ENCODE measurements at places on chromosomes 6 and 20. TPM values are rescaled to one million over a fixed set of nuclear protein-coding genes. Genes with fewer than 3 reads are reported as not detected.
A peak's percentile ranks its signal among the peaks of the same experiment; 100 is the strongest.

GRCh38 chr20:32484225-32484957, 100.7 kb downstream of the NOL4L start:
- peak; percentile 17 for DNase-seq

- DNase-seq: peak; percentile 58
These were observed 6.7 kb downstream of the PRDM13 start for GRCh38 chr6:99613409-99613704.

DNA sequence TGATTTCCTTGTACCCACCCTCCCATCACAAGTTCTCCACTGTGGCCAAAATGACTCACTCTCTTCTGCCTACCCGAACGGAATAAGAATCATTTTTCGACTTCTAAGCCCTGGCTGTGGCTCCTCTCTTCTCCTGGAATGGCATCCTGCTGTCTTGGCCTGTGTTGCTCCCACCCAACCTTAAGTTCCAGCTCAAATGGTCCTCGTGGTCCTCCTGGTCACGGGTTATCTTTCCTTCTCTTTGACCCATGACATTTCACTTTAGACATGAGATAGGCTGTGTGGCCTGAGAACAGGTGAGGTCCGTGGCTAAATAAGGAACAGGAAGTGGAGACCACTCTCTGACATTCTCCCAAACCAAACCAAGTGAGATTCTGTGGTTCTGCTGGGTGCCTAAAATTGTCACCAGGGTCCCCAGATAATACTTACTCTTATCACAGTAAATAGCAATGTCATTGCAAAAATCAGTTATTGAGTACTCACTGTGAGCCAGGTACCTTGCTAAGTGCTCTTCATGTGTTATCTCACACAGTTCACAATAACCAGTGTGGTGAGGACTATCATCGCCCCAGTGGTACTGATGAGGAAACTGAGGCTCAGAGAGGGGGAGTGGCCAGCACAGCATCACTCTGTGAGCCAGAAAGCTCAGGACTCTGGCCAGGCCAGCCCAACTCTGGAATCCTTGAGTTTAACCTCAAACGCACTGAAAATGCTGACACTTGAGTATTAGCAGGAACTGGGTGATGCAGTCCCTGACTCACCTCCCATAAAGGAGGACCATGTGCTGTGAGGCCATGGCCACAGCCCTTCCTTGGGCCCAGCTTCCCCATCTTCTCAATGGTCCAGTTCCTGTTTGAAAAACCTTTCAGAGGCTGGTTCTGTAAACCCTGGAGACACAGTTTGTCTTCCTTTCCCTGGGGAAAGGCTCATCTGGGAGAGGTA, 74.8 kb upstream of the SIRPA start:
- DNase-seq: peak; percentile 50

The CLDN20 gene
- not detected for total RNA-seq

The SLC24A3 gene
- total RNA-seq: not detected

The MEP1A gene
- total RNA-seq: not detected

- DNase-seq: no peak
These were observed 737.9 kb upstream of the SLC35B3 start for GRCh38 chr6:9173229-9173628.

The PROKR2 gene
- not detected for total RNA-seq

DNA sequence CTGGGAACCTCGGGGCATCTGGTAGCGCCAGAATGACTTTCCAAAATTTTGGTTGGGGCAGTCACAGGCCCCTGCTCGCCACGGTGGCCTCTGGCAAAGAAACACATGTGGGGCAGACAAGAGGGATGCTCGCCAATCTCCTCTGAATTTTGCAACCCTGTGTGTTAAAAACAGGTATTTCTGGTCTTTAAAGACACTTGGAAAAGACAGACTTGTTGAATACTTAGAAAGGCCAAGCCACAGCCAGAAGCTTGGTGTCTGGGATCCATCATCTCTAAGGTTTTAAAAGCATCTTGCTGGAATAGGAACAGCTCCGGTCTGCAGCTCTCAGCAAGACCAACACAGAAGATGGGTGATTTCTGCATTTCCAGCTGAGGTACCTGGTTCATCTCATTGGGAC, 31.2 kb downstream of the HLA-E start:
- DNase-seq: no peak

- DNase-seq: no peak
These were observed 174.2 kb downstream of the TSHZ2 start for GRCh38 chr20:53146201-53146891.

DNA sequence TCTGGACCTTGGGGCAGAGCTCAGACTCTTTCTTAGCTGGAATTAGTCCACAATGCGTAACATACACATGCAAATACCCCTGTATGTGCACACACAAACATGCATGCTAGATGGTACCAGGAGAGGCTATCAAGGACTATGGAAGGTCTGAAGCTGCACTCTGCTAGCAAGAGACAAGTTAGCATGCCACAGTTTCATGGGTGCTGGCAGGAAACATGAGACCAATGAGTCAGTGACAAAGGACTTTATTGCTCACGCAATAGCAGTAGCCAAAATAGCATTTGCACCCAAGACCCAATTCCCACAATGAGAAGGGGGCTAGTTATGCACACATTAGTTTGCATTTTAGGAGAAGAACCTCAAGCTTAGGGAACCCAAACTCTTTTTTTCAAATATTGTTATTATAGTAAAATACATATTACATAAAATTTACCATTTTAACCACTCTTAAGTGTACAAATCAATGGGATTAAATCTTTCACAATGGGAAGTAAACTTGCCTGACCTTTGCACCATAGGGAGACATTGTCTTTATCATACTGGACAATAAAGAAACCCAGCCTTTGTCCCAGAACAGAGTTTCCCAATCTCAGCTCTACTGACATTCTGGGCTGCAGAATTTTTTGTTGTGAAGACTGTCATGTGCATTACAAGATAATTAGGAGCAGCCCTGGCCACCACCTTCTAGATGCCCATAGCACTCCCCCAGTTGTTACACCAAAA, 69.1 kb downstream of the NRSN1 start:
- DNase-seq: no peak

- DNase-seq: no peak
These were observed 17.5 kb downstream of the ARHGAP18 start for GRCh38 chr6:129692467-129692866.

DNA sequence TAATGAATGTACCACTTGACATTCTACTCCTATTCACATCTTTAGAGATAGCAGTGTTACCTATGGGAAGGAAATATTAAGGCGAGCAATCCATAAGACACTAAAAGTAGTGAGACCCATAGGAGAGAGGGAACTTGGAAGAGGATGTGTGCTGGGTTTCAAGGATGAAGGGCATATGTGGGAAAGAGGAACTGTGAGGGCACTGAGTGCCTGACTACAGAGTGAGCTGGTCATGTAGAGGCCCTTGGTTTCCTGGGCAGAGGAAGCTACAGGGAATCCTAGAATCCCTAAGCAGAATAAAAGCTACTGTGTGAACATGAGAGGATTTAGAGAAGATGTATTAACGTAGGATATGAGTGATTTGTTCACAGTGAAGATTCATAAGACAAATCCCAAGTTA, 262.8 kb downstream of the FARS2 start:
- no peak for DNase-seq

The C6orf52 gene
- not detected for total RNA-seq
